Endothelial cell (in vitro differentiated cells): ENCODE measurements at places on chromosomes 2 and 18. TPM values are rescaled to one million over a fixed set of nuclear protein-coding genes. Genes with fewer than 3 reads are reported as not detected.

The CLEC4F gene
- total RNA-seq, result 0.23 TPM

DNA sequence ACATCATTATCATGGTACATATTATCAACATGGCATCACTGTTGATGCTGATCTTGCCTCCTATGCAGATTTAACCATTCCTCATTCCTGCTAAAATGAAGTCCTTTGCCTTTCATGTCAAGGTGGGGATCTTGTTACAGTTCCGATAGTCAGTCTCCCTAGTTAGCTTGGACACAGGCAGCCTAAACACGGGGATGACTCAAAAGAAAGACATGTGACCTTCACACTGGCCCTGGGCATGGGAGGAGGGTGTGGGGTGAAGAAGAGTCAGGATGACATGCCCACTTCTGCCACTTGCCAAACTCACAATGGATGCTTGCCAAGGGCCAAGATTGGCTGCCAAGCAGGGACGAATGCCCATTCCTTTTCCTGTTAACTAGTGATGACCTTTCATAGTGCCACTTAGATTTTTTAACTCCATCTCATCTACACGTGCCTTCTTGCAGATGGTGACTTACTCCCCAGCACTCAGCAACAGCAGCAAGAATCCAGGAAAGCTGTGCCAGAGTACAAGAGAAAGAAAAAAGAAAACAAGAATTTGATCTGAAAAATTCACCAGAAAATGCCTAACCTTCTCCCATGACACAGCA, 13.9 kb upstream of the SLC1A4 start:
- no peak for DNase-seq

DNA sequence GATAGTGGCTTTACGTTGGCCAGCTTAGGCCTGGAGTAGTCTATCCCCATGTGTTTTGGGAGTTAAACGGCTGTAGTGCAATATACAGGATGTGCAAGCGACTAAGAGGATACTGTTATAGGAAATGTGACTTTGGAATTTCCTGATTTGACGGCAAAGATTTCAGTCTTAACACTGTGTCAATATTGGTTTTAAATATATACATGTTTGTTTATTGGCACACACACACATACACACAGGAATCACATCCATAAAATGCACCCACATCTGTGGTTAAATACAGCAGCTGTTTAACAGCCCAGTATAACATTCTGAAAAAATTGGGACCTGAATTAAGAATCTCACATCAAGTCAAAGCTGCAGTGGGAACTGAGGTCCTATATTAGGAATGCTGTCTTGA, 347.1 kb downstream of the TXNL1 start:
- DNase-seq, result no peak

The CAPN13 gene
- total RNA-seq, result 0.44 TPM

The LOXHD1 gene
- 0.23 TPM for total RNA-seq

The SERPINB2 gene
- total RNA-seq, result not detected

DNA sequence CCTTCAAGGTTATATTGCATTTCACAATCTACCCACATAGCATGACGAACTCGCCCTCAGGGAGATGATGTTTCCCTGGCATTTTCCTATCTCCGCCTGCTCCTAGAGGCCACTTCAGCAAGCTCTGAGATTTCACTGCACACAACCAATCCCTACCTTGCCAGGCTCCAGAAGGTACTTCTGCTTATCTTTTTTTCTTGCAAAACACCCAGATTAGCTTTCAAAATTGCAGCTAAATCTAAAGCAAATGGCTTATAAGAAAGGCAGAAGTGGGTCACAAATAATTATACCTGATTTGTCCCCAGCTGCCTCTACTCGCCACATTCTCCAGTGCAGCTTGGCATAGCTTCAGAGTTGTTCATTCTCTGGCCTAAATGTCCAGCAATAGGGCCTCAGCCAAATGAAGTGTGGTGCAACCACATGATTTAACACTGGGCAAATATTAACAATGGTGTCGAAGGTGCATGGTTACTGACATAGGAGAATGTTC, 32.4 kb upstream of the MRPL19 start:
- DNase-seq, result no peak

The CTLA4 gene
- total RNA-seq, result not detected

The MBD2 gene
- 27.7 TPM for total RNA-seq

The GALNT13 gene
- 26.3 TPM for total RNA-seq
